HepG2 (cell line): ENCODE measurements at places on chromosomes 3 and 15. TPM values are rescaled to one million over a fixed set of nuclear protein-coding genes. Genes with fewer than 3 reads are reported as not detected.

DNA sequence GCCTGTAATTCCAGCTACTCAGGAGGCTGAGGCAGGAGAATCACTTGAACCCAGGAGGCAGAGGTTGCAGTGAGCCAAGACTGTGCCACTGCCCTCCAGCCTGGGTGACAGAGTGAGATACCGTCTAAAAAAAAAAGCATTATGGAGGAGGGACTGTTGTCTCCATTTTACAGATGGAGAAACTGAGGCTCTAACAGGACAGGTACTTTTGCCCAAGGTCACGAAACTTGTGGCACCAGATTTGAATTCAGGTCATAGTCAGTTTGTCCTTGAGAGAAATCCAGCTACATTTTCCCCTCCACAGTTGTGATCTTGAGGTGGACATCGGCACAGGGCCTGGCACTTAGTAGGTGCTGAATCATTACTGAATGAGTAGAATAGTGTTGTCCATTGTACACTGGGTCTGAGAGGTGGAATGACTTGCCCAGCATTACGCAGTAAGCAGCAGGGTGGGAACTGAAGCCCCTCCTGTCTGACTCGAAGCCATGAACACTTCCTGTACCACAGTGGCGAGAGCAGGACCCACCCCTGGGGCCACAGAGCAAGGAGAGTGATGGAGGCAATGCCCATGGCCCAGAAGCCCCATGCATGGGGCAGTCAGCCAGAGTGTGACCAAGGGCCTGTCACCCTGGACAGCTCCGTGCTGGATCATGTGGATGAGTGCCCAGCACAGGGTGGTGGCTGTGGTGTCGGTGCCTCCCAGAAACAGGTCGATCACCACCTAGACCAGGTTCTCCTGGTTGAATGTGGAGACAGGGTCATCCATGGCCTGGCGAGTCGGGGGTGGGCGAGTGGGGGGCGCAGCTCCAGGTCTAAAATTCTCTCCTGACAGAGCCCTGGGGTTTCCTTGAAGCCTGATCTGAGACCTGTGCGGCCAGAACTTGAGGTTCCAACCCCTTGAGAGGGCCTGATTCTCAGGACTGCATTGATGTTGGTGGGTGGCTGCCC is 20.4 kb upstream of the PARL start:
- no peak overlapping the region for H3K27ac ChIP-seq
- H3K4me3 ChIP-seq = no peak overlapping the region
- no peaks in the 10 kb centered on the region for H3K36me3 ChIP-seq
- H3K4me1 ChIP-seq = peaks cover 50% of the 10 kb centered on the region
- DNase-seq = no peak
- peaks cover 5% of the 10 kb centered on the region; the same call in 1 of the 3 replicates for H3K27me3 ChIP-seq

GRCh38 chr3:184712248-184713039 is 580 bp upstream of the MAGEF1 start:
- no peaks in the 10 kb centered on the region; the same call in 2 of the 3 replicates for H3K27me3 ChIP-seq
- H3K27ac ChIP-seq = peak overlapping the region; percentile 21
- H3K4me3 ChIP-seq = peak overlapping the region; percentile 83
- H3K4me1 ChIP-seq = peaks cover 33% of the 10 kb centered on the region

GRCh38 chr3:4401441-4401840 is 65.6 kb downstream of the SUMF1 start:
- H3K4me1 ChIP-seq = no peaks in the 10 kb centered on the region
- no peak for DNase-seq
- H3K36me3 ChIP-seq = peaks cover 1% of the 10 kb centered on the region
- H3K4me3 ChIP-seq = no peak overlapping the region
- H3K27me3 ChIP-seq = no peaks in the 10 kb centered on the region

DNA sequence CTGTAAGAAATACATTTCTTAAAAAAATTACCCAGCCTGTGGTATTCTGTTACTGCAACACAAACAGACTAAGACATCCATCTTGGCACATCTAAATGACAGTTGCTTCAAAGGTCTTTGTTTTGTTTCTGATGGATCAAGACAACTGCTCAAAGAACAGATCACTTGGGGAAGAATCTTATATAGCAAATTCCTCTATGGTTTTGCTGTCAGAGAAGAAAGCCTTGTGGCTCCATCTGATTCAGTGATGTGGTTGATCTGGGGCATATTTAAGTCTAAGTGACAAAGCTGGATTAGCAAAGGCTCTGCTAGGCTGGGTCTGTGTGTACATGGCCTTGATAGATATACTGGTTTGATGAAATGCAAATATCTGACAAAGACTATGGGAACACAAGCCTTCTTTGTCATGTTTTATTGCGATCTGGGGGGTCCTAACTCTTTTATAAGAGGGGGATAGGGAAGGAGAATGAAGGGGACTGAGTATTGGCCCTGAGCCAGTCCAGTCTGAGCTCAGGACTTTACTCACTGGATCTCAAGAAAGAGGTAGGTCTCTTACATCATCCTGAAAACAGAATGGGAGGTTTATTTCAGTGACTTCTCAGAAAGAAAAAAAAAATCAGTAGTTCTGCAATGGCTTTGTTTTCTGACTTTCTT is 14.3 kb upstream of the LIMD1 start:
- no peak overlapping the region for H3K27ac ChIP-seq
- H3K4me3 ChIP-seq = no peak overlapping the region
- H3K36me3 ChIP-seq = no peaks in the 10 kb centered on the region
- no peak for DNase-seq
- no peaks in the 10 kb centered on the region; the same call in 1 of the 2 replicates for H3K27me3 ChIP-seq

GRCh38 chr15:89199746-89200145 is 21.6 kb downstream of the RLBP1 start:
- H3K36me3 ChIP-seq = peaks cover 10% of the 10 kb centered on the region; the same call in 1 of the 3 replicates
- peaks cover 52% of the 10 kb centered on the region for H3K4me1 ChIP-seq
- no peak overlapping the region for H3K4me3 ChIP-seq
- no peaks in the 10 kb centered on the region for H3K27me3 ChIP-seq
- DNase-seq = no peak

DNA sequence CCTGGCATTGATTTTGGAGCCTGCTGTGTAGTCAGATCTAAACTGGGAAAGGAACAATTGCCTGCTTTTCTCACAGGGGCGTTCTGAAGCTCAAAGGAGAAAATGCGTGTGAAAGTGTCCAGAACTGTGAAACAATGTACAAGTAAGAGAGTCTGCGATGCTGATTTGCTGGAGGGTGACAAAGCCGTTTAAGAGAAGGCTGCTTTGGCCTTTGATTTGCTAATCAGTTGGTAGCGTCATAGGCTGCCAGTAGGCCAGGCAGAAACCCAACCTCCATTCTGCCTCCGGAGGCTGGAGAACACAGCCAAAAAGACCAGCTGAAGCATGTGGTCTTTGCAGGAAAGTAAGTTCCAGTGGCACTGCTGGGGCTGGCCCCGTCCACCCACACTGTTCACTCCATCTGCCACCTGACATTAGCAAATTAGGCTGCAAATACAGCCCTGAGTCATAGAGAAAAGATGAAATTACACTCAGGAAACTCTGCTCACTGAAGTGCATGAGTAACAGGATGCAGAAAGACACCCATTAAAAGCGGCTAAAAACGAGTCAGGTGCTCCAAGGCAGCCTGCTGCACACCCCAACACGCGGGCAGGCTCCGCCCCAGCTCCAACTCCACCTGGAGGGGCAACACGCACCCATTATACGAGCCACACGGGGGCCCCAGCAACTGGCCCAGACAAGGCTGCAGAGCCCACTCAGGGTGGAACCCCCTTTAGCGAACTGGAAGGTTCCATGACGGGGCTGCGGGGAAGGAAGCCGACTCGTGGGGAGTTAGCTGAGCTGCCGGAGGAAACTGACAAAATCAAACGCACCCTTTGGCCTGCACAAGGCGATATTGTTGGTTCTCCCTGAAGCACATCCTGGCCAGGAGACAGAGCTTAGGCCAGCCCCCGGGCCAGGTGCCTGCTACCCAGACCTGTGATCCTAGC is 31.6 kb downstream of the ZDHHC19 start:
- no peak for DNase-seq
- H3K27me3 ChIP-seq = peaks cover 1% of the 10 kb centered on the region; the same call in 1 of the 2 replicates
- peaks cover 26% of the 10 kb centered on the region for H3K4me1 ChIP-seq
- no peak overlapping the region for H3K4me3 ChIP-seq

- H3K4me3 ChIP-seq = peak overlapping the region; percentile 78
- peaks cover 43% of the 10 kb centered on the region for H3K4me1 ChIP-seq
- no peak for DNase-seq
- H3K27ac ChIP-seq = peak overlapping the region; percentile 64
- H3K27me3 ChIP-seq = no peaks in the 10 kb centered on the region
Observed at GRCh38 chr15:96330064-96330449, 443 bp upstream of the NR2F2 start.

The SI gene
- not detected in 2 replicates for polyA plus RNA-seq

The GOLGA6D gene
- 0.04 TPM in 1 of 2 replicates, not detected in the other for polyA plus RNA-seq

The THAP10 gene
- polyA plus RNA-seq = 0.46 and 0.69 TPM in 2 replicates

The LPP gene
- 16.7 and 19.2 TPM in 2 replicates for polyA plus RNA-seq
